ENCODE measurements at places on chromosomes 16 and 17.
A peak's percentile ranks its signal among the peaks of the same experiment; 100 is the strongest.

- H3K4me1 ChIP-seq: peaks cover 10% of the 10 kb centered on the region
- DNase-seq: no peak
- no peak overlapping the region for H3K4me3 ChIP-seq
- no peaks in the 10 kb centered on the region for H3K27me3 ChIP-seq
- no peak overlapping the region for H3K27ac ChIP-seq
- H3K36me3 ChIP-seq: peaks cover 48% of the 10 kb centered on the region
These were observed 4.2 kb downstream of the PLD6 start for GRCh38 chr17:17201907-17202306.

DNA sequence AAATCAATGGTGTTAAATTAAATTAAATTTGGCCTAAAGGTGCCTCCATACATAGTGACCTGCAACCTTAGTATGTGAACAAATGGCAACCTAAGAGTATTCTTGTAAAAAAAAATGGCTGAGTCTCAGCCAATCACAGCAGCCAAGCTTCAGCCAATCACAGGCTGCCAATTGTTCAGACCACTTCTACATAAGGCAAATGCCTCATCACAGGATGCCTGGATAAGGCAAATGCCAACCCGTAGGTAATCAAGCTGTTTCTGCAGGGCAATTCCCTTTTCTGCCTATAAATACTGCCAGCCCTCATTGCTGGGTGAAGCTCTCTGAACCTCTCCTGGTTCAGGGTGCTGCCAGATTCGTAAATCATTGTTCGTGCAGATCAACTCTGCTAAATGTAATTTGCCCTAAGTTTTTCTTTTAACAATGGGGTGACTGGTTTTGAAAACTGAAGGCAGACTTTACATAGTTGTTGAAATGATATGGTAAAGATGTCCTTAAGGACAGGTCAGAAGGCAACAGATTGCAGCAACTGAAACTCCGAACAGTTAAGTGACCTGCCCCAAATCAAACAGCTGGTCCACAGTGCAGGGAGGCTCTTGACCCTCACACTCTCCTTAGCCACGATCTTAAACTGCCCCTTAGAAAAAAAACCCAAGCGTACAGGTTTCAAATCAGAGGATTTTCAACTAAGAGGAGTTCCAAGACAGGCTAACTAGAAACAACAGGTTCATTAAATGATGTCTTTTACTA is 50.3 kb downstream of the N4BP1 start:
- H3K27ac ChIP-seq: no peak overlapping the region
- H3K36me3 ChIP-seq: peaks cover 27% of the 10 kb centered on the region
- no peak for DNase-seq
- no peaks in the 10 kb centered on the region for H3K27me3 ChIP-seq
- no peak overlapping the region for H3K4me3 ChIP-seq

DNA sequence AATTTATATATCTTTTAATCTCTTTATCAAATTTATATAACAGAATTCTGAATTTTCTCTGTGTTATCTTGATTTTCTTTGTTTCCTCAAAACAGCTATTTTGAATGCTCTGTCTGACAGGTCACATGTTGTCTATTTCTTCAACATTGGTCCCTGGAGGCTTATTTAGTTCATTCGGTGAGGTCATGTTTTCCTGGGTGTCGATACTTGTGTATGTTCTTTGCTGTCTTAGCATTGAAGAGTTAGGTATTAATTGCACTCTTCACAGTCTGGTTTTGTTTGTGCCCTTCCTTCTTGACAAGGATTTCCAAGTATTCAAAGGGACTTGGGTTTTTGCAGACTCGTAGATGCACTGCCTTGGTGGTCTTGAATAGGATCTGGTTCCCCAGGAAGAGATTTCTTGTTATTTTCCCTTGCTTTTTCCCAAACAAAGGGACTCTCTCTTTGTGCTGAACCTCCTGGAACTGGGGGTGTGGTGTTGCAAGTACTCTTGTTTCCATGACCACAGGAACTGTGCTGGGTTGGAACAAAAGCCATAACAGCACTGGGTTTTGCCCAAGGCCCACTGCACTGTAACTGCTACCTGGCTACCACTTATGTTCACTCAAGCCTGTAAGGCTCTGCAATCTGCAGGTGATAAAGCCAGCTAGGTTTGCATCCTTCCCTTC is 1483.0 kb downstream of the CDH8 start:
- no peaks in the 10 kb centered on the region for H3K27me3 ChIP-seq
- no peaks in the 10 kb centered on the region for H3K4me1 ChIP-seq
- H3K27ac ChIP-seq: no peak overlapping the region
- no peak overlapping the region for H3K4me3 ChIP-seq
- H3K36me3 ChIP-seq: no peaks in the 10 kb centered on the region
- DNase-seq: no peak

DNA sequence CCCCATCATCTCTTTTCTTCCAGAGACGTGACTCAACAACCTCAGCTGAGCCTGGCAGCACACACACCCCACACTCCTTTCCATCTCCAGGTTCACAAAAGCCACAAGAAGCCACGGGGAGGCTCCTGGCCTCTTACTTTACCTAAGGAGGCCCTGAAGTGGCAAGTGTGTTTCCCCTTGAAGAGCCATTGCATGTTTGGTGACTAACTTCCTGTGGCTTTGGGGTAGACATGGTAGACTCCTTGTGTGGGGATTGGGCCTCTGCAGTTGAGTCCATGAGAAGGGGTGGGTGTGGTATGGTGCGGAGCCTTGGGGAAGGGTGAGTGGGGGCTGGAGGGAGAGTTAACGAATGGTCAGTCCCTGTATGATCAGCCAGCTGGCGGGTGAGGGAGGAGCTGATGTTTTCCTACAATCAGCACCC is 24.2 kb downstream of the SAP30BP start:
- no peak for DNase-seq
- no peaks in the 10 kb centered on the region for H3K4me1 ChIP-seq
- no peak overlapping the region for H3K27ac ChIP-seq
- H3K27me3 ChIP-seq: no peaks in the 10 kb centered on the region
- H3K36me3 ChIP-seq: peaks cover 74% of the 10 kb centered on the region
- no peak overlapping the region for H3K4me3 ChIP-seq

DNA sequence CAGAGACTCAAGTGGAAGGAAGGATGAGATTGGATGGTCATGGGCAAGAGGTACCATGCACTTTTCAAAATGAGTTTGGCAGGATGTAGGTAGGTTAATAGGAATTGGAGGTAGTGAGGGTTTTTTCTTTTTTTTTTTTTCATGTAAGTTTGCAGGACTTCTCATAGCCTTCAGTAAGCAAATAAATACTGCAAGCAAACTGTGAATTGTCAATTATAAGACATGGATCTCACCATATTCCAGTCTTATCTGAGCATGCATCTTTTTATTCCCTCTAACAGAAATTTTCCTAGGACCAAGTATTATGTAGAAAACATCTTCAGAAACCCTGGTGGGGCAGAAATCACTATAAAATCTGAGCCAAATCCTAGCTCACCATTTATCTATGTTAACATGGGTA is 584.6 kb upstream of the CDH5 start:
- no peak overlapping the region for H3K4me3 ChIP-seq
- no peaks in the 10 kb centered on the region for H3K4me1 ChIP-seq
- H3K27ac ChIP-seq: no peak overlapping the region
- H3K27me3 ChIP-seq: no peaks in the 10 kb centered on the region
- no peak for DNase-seq

- no peak overlapping the region for H3K27ac ChIP-seq
- H3K36me3 ChIP-seq: peaks cover 59% of the 10 kb centered on the region
- DNase-seq: no peak
- no peaks in the 10 kb centered on the region for H3K27me3 ChIP-seq
- H3K4me3 ChIP-seq: no peak overlapping the region
- peaks cover 13% of the 10 kb centered on the region for H3K4me1 ChIP-seq
These were observed 32.4 kb downstream of the HAPSTR1 start for GRCh38 chr16:9123871-9124270.

DNA sequence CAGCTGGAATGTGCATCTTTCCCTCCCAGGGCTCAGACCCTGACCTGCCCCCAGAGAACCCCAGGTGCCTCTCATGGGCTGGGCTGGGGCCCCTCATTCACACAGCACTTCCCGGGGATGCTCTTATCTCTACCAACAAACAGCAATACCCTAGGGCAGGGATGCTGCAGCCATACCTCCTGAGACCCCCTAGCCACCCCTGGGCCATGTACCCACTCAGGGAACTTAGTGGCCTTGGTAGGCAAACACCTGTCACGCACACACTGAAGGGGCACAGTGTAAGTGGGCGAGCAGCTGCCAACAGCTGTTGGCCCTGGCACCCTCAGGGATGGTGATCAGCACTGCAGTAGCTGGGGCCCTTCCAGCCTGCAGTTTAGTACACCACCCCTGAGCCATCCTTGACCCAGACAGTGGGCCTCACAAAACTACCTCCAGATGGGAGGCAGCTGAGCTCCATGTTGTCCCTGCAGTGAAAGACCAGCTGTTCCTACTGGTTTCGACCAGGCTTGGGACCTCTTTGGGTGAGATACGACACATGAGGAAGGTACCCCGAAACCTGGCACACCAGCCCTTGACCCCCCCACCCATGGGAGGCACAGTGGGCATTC is 1723.6 kb downstream of the TP53TG3F start:
- no peaks in the 10 kb centered on the region for H3K27me3 ChIP-seq
- H3K4me3 ChIP-seq: no peak overlapping the region
- H3K4me1 ChIP-seq: no peaks in the 10 kb centered on the region
- no peaks in the 10 kb centered on the region for H3K36me3 ChIP-seq

DNA sequence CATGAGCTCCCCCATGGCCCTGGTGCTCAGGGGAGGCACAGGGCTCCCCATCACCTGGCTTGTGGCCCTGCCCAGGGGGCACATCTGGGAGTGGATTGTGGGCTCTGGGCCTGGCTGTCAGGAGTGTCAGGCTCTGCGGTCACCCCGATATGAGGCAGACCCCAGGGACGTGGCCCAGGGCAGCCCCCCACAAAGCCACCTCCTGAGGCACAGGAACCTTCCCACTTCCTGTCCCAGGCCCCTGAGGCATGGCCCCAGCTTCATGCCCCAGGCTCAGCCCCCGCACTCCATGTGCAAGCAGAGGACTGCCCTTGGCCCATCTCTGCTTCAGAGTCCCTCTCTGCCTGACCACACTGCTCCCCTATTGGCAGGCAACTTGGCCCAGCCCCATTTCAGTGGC is 160.3 kb downstream of the PCTP start:
- H3K36me3 ChIP-seq: no peaks in the 10 kb centered on the region
- no peak for DNase-seq
- no peaks in the 10 kb centered on the region for H3K4me1 ChIP-seq
- H3K27ac ChIP-seq: no peak overlapping the region

DNA sequence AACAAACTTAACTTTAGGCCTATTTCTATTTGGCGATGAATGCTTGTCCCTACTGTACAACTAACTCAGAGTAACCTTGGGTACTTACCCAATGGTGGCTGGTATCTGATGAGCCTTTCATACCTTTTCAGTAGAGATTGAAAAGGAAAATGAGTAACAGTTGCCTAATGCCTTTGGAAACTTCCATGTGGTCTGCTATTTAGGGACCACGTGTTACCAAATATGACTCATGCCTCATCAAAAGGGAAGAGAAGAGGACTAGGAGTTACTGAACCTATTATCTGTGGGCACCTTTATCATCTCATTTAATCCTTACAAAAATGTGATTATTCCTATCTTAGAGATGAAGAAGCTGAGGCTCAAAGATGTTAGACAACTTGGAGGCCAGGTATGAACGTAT is 8.1 kb downstream of the MYOCD start:
- H3K36me3 ChIP-seq: no peaks in the 10 kb centered on the region
- no peak overlapping the region for H3K4me3 ChIP-seq
- no peak for DNase-seq
- H3K27ac ChIP-seq: no peak overlapping the region

- H3K4me1 ChIP-seq: peaks cover 19% of the 10 kb centered on the region
- DNase-seq: no peak
- H3K4me3 ChIP-seq: no peak overlapping the region
- H3K27ac ChIP-seq: no peak overlapping the region
These were observed 45.3 kb downstream of the MPRIP start for GRCh38 chr17:17087424-17088015.

DNA sequence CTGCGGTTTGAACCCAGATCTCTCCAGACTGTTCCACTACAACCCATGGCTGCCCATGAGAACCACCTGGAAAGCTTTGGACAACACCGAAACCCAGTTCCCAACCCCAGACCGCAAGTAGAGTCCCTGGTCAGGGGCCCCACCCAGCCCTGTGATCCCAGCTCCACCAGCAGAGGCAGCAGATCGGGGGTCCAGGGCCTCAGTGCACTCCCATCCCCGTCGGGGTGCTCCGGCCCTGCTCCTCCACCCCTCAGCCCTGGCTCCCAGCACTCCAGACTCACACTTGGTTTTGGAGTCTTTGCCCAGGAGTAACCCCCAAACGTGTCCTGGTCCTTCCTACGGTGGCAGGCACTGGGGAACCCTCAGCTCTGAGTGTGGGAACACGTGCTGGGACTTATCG is 20.7 kb upstream of the OSGIN1 start:
- no peak for DNase-seq
- peaks cover 77% of the 10 kb centered on the region for H3K27me3 ChIP-seq
- no peaks in the 10 kb centered on the region for H3K36me3 ChIP-seq
- H3K4me1 ChIP-seq: no peaks in the 10 kb centered on the region

- peaks cover 49% of the 10 kb centered on the region for H3K27me3 ChIP-seq
- H3K4me1 ChIP-seq: no peaks in the 10 kb centered on the region
- no peaks in the 10 kb centered on the region for H3K36me3 ChIP-seq
- no peak for DNase-seq
These were observed 358.2 kb upstream of the TNRC6C start for GRCh38 chr17:77600346-77600745.

DNA sequence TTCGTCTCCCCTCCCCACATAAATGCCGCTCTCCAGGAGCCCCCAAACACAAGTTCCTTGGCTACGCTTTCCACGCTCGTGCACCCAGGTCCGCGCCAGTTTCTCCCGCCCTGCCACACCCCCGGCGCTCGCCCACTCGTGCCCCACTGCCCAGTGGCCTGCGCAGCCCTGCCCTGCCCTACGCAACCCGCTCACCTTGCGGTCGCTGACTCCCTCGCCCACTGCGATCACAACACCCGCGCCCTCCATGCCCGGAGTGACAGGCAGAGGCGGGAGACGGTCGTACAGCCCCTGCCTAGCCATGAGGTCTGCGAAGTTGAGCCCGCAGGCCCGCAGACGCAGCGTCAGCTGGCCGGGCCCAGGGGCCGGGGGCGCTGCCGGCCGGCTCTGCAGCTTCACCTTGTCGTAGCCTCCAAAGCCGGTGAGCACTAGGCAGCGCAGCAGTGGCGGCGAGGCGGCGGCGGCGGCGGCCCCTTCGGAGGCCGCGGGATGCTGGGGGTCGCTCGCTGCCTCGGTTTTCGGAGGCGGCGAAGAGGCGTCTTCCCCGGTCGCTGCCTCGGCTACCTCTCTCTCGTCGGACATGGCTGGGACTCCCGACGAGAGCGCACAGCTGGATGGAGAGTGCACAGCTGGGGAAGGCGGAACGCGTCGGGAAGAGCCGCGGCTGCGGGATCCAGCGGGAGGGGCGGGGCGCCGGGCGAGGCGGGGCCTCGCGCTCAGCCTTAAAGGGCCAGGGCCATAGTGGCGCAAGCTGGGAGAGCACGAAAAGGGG is at the start of gene VAT1:
Gene VAT1, minus strand, starts transcription at position 645 of the 772 bp plus-strand sequence. Its CDS starts 63 bp downstream, at position 582.
- H3K4me3 ChIP-seq: peak within 1 kb of the TSS; percentile 87
- peaks cover 21% of the 10 kb centered on the region for H3K36me3 ChIP-seq
- H3K27me3 ChIP-seq: no peaks in the 10 kb centered on the region
- peak; percentile 79 for DNase-seq
- peaks cover 27% of the 10 kb centered on the region for H3K4me1 ChIP-seq

Measured in K562 (cell line).